Stimulated activated naive CD8-positive, alpha-beta T cell treated with anti-CD3 and anti-CD28 coated beads, Interleukin-15, amount 100 ng/mL, for 72 hours (primary cell): ENCODE measurements at places on chromosomes 7 and 10.

GRCh38 chr10:121927318-121927840 lies 452 bp downstream of the ATE1 start:
- no peak for DNase-seq

- DNase-seq = no peak
Observed at GRCh38 chr7:152615031-152615741, 60.8 kb downstream of the XRCC2 start.

GRCh38 chr10:74543276-74543675 lies 283.1 kb upstream of the KAT6B start:
- DNase-seq = no peak

- no peak for DNase-seq
Observed at GRCh38 chr10:131187274-131187673, 124.2 kb downstream of the TCERG1L start.

- peak; percentile 91 for DNase-seq
Observed at GRCh38 chr10:132571650-132572544, 34.3 kb downstream of the INPP5A start.

- no peak for DNase-seq
Observed at GRCh38 chr10:126122881-126123280, 226.5 kb downstream of the FANK1 start.
